ENCODE measurements at places on chromosomes 12 and 14.

GRCh38 chr12:31006416-31007152 lies 67.1 kb upstream of the DDX11 start:
- DNase-seq, result no peak

DNA sequence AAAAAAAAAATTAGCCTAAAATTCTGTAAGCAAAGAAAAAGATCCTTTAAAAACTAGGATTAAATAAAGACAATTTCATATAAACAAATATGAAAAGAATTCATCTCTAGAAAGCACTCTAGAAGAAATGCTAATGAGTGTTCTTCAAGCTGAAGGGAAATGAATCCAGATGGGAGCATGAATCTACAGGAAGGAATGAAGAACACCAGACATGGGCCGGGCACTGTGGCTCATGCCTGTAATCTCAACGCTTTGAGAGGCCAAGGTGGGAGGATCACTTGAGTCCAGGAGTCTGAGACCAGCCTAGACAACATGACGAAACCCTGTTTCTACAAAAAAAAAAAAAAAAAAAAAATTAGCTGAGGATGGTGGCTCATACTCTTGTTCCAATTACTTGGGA lies 297.2 kb downstream of the FBXL14 start:
- DNase-seq, result no peak

- DNase-seq, result no peak
Observed at GRCh38 chr12:24416423-24417109, 467.1 kb upstream of the SOX5 start.

DNA sequence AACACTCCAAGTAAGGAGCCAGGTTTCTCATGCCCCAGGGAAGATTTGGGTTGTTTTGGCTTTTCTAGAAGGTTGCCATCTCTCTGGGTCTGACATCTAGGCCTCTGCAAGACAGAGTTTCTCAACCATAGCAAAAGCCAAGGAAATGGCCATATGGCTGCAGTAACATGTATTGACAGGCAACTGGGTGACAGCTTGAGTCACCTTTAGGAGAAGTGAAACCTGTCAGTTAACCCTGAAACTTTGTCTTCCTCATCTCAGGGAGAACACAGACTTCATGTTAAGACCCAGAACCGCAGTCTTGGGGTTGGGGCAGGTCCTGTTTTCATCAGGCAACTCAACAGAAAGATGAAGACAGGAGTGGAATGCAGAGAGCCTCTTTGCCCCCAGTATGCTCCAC lies 46.0 kb upstream of the PLBD1 start:
- no peak for DNase-seq
